Lung microvascular endothelial cell (primary cell): ENCODE measurements at places on chromosomes 4 and X. TPM values are rescaled to one million over a fixed set of nuclear protein-coding genes. Genes with fewer than 3 reads are reported as not detected.
A peak's percentile ranks its signal among the peaks of the same experiment; 100 is the strongest.

POU3F4 gene
- total RNA-seq, result not detected in 2 replicates

KCNIP4 gene
- total RNA-seq, result not detected in 2 replicates

SSX2B gene
- total RNA-seq, result not detected in 2 replicates

FHIP1A gene
- total RNA-seq, result 0.22 and 0.60 TPM in 2 replicates

GYPA gene
- total RNA-seq, result not detected in 2 replicates

PRICKLE3 gene
- total RNA-seq, result 2.8 and 3.4 TPM in 2 replicates

NXF2 gene
- not detected in 2 replicates for total RNA-seq

RAB40AL gene
- under 0.01 and 0.20 TPM in 2 replicates for total RNA-seq

TXK gene
- total RNA-seq, result 0.20 TPM in 1 of 2 replicates, not detected in the other

INTS6L gene
- total RNA-seq, result 0.44 and 0.60 TPM in 2 replicates

GYPE gene
- not detected in 2 replicates for total RNA-seq

SUPT20HL2 gene
- not detected in 2 replicates for total RNA-seq

CT47B1 gene
- total RNA-seq, result not detected in 2 replicates

HHIP gene
- 59.1 and 154 TPM in 2 replicates for total RNA-seq

ZNF81 gene
- total RNA-seq, result 2.6 and 4.4 TPM in 2 replicates

SNX12 gene
- 62.3 and 76.6 TPM in 2 replicates for total RNA-seq

GAGE12H gene
- not detected in 2 replicates for total RNA-seq

DNA sequence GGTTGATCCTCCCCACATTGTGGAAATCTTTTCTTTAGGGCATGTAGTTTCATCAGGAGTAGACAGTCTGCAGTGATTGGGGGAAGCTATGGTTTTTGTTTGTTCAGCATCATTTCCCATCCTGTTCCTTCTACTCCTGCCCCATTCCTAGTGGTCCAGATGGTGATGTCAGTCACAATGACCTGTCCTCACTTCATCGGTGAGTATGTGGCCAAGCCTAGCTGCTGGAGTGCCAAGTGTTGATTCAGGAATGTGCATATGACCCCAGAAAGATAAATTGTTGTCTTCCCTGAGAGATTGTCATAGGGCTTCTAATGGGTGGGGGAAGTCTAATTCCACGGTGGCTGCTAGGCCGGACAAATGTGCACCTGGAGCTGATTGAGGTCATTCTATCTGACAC, 130.6 kb upstream of the FAT1 start:
- DNase-seq, result no peak

GRCh38 chrX:136497556-136498052, at the start of gene HTATSF1:
Gene HTATSF1 (plus strand): TSS chrX:136497592. CDS start chrX:136497685, 93 bp downstream.
- DNase-seq, result no peak

DNA sequence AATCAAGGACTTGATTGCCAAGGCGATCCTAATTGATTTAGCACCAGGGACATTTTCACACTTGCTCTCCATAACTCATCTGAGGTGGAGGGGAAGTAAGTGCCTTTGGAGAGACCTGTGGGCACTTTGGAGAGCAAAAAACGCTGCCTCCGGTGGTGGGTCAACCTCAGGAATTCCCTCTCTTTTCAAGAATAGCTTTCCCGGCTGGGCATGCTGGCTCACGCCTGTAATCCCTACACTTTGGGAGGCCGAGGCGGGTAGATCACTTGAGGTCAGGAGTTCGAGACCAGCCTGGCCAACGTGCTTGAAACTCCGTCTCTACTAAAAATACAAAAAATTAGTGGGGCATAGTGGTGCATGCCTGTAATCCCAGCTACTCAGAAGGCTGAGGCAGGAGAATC, 49.2 kb downstream of the PRPS1 start:
- no peak for DNase-seq

DNA sequence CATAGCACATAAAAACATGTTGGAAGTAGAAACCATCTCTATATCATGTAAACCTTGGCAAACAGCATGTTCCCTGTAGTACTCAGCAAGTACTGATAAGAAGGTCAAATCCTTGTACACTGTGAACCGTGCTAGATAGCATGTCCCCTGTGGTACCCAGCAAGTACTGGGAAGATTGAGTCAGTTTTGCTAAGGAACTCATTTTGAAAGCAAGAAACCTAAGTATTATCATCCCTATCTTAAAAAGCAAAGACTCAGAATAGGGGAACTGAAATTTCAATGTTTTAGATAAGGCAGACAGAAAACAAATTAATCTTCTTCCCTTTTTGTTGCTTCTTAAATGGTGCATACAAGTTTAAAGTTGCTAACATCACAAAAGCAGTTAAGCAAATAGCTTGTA, 180.2 kb downstream of the RBM46 start:
- no peak for DNase-seq

- DNase-seq, result no peak
Measured at GRCh38 chrX:72020788-72021187, 110.1 kb downstream of the NHSL2 start.

DNA sequence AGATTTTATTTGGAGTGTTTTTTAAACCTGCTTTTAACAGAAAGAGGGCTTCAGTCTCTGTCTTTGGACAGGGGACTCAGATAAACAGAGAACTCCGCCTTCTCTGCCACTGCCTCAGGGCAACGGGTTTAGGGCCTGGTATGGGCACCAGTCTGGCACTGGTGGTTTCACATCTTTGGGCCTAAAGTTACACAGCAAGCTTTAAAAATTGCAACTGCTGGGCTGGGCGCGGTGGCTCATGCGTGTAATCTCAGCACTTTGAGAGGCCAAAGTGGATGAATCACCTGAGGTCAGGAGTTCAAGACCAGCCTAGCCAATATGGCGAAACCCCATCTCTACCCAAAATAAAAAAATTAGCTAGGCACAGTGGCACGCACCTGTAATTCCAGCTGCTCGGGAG, 10.3 kb upstream of the NAT8L start:
- no peak for DNase-seq

GRCh38 chr4:150308824-150309472, 230.7 kb downstream of the DCLK2 start:
- peak; percentile 60 for DNase-seq

- no peak for DNase-seq
Measured at GRCh38 chr4:61723492-61723891, 523.4 kb downstream of the ADGRL3 start.

GRCh38 chrX:132041015-132041414, 17.9 kb downstream of the STK26 start:
- DNase-seq, result peak; percentile 5

DNA sequence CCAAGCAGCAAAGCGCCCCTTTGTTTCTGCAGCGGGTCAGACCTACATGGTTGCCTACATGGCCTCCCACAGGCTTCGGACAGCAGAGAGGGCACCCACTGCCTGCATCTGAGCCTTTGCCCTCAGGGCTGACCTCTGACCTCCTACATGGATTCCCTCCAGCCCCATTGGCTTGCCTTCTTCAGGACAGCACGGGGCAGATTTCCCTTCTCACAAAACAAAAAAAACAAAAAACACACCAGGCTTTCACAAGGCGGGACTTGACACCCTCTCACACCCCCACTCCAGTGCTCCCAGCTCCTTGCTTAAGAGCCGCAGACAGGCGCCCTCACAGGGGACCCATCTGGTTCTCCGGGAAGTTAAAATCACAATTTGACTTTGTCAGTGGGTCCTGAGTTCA, 32.9 kb downstream of the ZFYVE28 start:
- DNase-seq, result no peak

DNA sequence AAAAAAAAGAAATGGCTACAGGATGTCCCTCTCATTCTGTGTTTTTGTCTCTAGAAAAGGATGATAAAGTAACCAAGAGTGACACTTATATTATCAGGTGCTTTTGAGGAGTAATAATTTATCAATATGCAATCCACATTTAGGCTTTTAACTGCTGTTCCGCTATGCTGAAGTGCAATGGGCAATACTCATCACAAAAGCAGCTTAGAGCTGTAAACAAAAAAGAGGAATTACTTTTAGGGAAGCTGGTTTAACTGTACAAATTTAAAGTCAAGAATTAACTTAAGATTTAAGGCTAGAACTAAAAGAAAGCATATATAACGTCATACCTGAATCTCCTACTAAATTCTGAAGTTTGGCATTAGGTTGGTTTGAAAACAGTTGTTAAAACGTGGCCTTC, 93.5 kb upstream of the DDX3X start:
- DNase-seq, result no peak

DNA sequence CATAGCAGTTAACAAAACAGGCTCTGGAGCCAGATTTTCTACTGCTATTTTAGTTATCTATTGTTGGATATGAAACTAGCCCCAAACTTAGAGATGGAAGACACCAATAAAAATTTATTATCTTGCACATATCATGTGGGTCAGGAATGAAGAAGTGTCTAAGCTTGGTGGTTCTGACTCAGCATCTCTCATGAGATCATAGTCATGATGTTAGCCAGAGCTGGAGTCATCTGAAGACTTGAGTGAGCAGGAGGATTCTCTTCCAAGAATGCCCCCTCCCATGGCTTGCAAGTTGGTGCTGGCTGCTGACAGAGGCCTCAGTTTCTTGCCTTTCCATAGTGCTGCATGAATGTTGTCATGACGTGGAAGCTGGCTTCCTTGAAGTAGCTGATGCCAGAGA, 68.2 kb upstream of the TAPT1 start:
- no peak for DNase-seq

GRCh38 chrX:40209951-40210617, 112.3 kb upstream of the BCOR start:
- no peak for DNase-seq
